ENCODE measurements at places on chromosomes 2 and 18. TPM values are rescaled to one million over a fixed set of nuclear protein-coding genes. Genes with fewer than 3 reads are reported as not detected.

The FAM237A gene
- not detected for total RNA-seq

The HOXD12 gene
- not detected for total RNA-seq

The OTX1 gene
- total RNA-seq, result not detected

The TBC1D8 gene
- total RNA-seq, result 1.8 TPM

Data from CD4-positive, alpha-beta T cell (primary cell).